Esophagus muscularis mucosa (tissue), 4 donors: ENCODE measurements at places on chromosomes 12 and 14. TPM values are rescaled to one million over a fixed set of nuclear protein-coding genes. Genes with fewer than 3 reads are reported as not detected.
A peak's percentile ranks its signal among the peaks of the same experiment; 100 is the strongest.

GRCh38 chr12:111129149-111129767, 208.9 kb upstream of the MYL2 start:
- H3K27me3 ChIP-seq = no peaks in the 10 kb centered on the region
- DNase-seq = no peak
- no peaks in the 10 kb centered on the region for H3K4me1 ChIP-seq
- no peak overlapping the region for H3K27ac ChIP-seq
- no peaks in the 10 kb centered on the region for H3K36me3 ChIP-seq

GRCh38 chr14:53792909-53793308, 163.7 kb downstream of the BMP4 start:
- H3K4me1 ChIP-seq = no peaks in the 10 kb centered on the region
- DNase-seq = no peak
- H3K27me3 ChIP-seq = no peaks in the 10 kb centered on the region
- no peak overlapping the region for H3K27ac ChIP-seq
- H3K4me3 ChIP-seq = no peak overlapping the region
- no peaks in the 10 kb centered on the region for H3K36me3 ChIP-seq

- H3K27ac ChIP-seq = no peak overlapping the region
- DNase-seq = no peak
- H3K36me3 ChIP-seq = no peaks in the 10 kb centered on the region
- H3K4me1 ChIP-seq = no peaks in the 10 kb centered on the region
These were observed 22.3 kb downstream of the LGR5 start for GRCh38 chr12:71461787-71462328.

DNA sequence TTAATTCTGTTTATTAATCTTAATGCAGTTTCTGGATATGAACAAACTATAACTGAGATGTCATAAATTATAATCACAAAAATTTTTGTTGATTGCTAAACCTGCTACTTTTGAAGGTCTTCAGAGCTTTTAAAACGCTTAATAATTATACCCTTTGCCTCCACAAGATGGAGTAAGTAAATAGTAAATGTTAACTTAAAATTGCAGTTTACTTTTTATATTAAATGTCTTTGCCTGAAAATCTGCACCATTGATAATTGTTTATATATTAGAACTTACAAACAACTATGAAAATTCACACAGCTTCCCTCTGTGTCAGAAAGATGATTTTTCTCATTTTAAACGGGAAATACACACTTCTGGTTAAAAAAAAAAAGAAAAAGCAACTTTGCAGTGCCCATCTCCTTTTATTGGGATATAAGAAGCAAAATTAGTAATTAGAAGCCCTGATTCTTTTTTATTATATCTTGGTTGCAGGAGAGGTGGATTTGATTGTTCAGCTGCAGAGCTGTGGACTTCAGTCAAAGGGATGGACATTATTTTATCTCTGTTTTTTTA, 35.6 kb downstream of the SCFD1 start:
- no peak for DNase-seq
- H3K27me3 ChIP-seq = no peaks in the 10 kb centered on the region

- no peak overlapping the region for H3K4me3 ChIP-seq
- no peaks in the 10 kb centered on the region for H3K36me3 ChIP-seq
- H3K4me1 ChIP-seq = no peaks in the 10 kb centered on the region
These were observed 26.9 kb upstream of the GCH1 start for GRCh38 chr14:54929556-54929955.

GRCh38 chr14:79825046-79825521, 386.2 kb downstream of the DIO2 start:
- no peak overlapping the region for H3K27ac ChIP-seq
- no peak for DNase-seq
- no peak overlapping the region for H3K4me3 ChIP-seq
- H3K4me1 ChIP-seq = peaks cover 9% of the 10 kb centered on the region
- H3K36me3 ChIP-seq = no peaks in the 10 kb centered on the region

- peaks cover 45% of the 10 kb centered on the region for H3K4me1 ChIP-seq
- H3K4me3 ChIP-seq = peak overlapping the region; percentile 93
- peak; percentile 92 for DNase-seq
- H3K27ac ChIP-seq = peak overlapping the region; percentile 87
- peaks cover 30% of the 10 kb centered on the region for H3K36me3 ChIP-seq
- no peaks in the 10 kb centered on the region for H3K27me3 ChIP-seq
These were observed 631 bp downstream of the RESF1 start for GRCh38 chr12:31959701-31960391.

DNA sequence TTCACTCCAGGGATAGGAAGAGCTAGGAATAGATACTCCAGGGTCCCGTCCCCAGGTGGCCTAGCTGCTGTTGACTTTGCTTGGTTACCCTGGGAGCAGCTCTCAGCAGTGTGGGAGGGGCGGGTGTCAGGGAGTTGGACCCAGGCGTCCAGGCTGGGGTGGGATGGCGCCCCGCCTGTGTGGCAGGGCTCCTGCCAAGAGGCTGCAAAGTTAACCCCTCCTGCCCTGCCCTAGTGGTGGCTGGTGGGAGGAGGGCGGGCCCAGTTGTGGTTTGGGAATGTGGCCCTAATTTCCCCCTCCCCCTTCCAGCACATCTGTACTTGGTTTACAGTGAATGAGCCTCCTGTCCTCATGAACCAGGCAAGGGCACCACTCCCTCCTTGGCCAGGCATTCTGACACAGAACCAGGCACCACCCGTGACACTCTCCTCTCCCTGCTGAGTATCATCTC, 1.7 kb upstream of the RARG start:
- DNase-seq = no peak
- peak overlapping the region; percentile 89 for H3K27ac ChIP-seq
- H3K4me3 ChIP-seq = no peak overlapping the region
- H3K36me3 ChIP-seq = peaks cover under 1% of the 10 kb centered on the region
- peaks cover 58% of the 10 kb centered on the region for H3K4me1 ChIP-seq

The C12orf54 gene
- not detected for total RNA-seq

The PTGDR gene
- 0.32 TPM for total RNA-seq

The SOAT2 gene
- total RNA-seq = not detected
